Naive thymus-derived CD4-positive, alpha-beta T cell (primary cell): ENCODE measurements at places on chromosomes 5 and 9. TPM values are rescaled to one million over a fixed set of nuclear protein-coding genes. Genes with fewer than 3 reads are reported as not detected.
A peak's percentile ranks its signal among the peaks of the same experiment; 100 is the strongest.

Gene CAVIN4
- not detected for total RNA-seq

Gene SIT1
- total RNA-seq, result 24.5 TPM

Gene SLC27A6
- not detected for total RNA-seq

Gene CDH6
- total RNA-seq, result not detected

- no peaks in the 10 kb centered on the region for H3K36me3 ChIP-seq
- peaks cover 5% of the 10 kb centered on the region for H3K4me1 ChIP-seq
- no peaks in the 10 kb centered on the region for H3K27me3 ChIP-seq
- no peak overlapping the region for H3K27ac ChIP-seq
- DNase-seq, result no peak
- H3K4me3 ChIP-seq, result no peak overlapping the region
Observed at GRCh38 chr5:59276325-59276675, 617.2 kb downstream of the PDE4D start.

DNA sequence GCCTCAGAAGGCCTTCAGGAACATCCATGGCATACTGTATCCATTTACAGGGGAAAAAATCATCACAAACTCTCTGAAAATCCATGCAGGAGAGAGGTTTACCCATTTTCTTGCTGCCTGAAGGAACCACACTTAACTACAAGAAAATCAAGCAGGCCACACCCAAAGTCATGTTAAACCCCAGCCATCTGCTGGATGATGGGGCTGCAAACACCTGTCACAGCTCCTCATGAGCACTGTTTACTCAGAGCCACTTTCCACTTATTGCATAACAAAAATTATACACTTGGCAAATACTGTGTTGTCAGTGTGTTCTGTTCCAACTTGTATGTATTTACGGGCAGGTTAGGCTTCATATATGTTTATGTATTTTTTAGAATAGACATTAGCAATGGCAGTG lies 35.8 kb downstream of the PPIC start:
- H3K4me3 ChIP-seq, result no peak overlapping the region
- DNase-seq, result no peak
- H3K27ac ChIP-seq, result no peak overlapping the region
- H3K36me3 ChIP-seq, result no peaks in the 10 kb centered on the region
- no peaks in the 10 kb centered on the region for H3K4me1 ChIP-seq
- H3K27me3 ChIP-seq, result no peaks in the 10 kb centered on the region

DNA sequence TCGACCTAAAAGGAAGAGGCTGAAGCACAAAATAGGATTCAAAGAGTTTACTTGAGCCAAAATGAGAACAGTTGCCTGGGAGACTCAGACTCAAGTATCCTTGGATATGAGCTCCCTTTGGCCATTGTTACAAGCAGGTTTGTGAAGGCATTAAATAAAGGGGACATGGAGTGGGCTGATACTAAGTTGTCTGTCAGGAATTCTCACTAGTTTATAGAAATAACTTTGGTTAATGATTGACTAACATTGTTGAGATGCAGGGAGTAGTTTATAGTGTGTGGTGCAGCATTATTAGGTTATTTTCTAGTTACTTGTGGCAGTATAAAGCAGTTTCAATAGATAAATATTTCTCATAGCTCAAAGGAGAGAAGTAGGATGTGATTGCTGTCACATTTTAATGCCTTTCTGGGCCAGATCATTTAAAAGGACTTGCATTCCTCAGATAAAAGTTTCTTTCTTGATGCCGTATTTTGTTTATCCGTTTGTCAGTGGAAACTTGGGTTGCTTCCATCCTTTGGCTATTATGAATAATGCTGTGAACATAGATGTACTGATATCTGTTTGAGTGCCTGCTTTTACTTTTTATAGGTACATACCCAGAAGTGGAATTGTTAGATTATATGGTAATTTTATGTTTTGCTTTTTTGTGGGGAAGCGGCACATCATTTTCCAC lies 9.1 kb downstream of the AP3S1 start:
- no peak overlapping the region for H3K27ac ChIP-seq
- H3K4me3 ChIP-seq, result no peak overlapping the region
- no peaks in the 10 kb centered on the region for H3K36me3 ChIP-seq
- DNase-seq, result no peak
- no peaks in the 10 kb centered on the region for H3K4me1 ChIP-seq

DNA sequence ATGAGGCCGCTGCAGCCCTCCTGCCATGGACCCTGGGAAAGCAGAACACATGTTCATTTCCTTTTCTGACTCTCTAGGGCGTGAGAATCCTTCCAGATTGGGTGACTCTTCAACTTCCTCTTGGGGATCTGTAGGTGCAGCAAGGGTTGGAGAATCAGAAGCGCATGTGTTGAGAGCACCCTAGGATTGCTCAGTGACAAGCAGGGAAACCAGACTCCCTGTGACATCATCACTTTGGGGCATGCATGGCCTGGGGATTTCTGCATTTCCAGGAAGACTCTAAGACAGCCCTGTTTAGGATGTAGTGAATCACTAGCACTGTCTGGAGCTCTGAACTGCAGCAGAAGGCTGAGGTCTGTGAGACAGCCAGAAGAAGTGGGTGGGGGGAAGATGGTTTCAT lies 15.1 kb upstream of the LCP2 start:
- peaks cover 29% of the 10 kb centered on the region for H3K4me1 ChIP-seq
- no peaks in the 10 kb centered on the region for H3K27me3 ChIP-seq
- peak; percentile 85 for DNase-seq
- H3K27ac ChIP-seq, result peak overlapping the region; percentile 69

- no peak for DNase-seq
- no peaks in the 10 kb centered on the region for H3K4me1 ChIP-seq
- no peak overlapping the region for H3K4me3 ChIP-seq
- no peaks in the 10 kb centered on the region for H3K36me3 ChIP-seq
- H3K27ac ChIP-seq, result no peak overlapping the region
Observed at GRCh38 chr5:174145821-174146220, 100.3 kb downstream of the NSG2 start.

DNA sequence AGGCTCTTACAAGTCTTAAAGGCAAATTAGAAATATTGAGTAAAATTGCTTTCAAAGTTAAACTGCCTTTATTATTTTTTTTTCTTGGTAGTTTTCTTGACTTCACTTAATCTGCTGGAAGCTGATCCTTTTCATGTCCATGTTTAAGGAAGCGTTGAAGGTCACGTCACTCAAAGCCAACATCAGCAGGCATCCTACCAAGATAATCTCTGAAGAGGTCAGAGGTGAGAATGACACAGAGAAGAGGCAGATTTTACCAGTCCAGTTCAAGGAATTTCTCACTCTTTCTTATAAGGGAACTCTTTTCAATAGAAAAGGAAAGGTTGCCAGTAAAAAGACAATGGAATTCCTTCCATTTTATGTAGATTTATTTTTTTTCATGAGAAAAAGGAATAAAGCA lies 259.8 kb downstream of the ANXA1 start:
- no peak overlapping the region for H3K27ac ChIP-seq
- H3K36me3 ChIP-seq, result no peaks in the 10 kb centered on the region
- no peaks in the 10 kb centered on the region for H3K4me1 ChIP-seq
- no peak for DNase-seq

- H3K36me3 ChIP-seq, result no peaks in the 10 kb centered on the region
- no peaks in the 10 kb centered on the region for H3K4me1 ChIP-seq
- DNase-seq, result no peak
- no peak overlapping the region for H3K4me3 ChIP-seq
- H3K27ac ChIP-seq, result no peak overlapping the region
Observed at GRCh38 chr9:132590037-132590317, 7.6 kb downstream of the BARHL1 start.
